Renal cortical epithelial cell (primary cell): ENCODE measurements at places on chromosomes 5 and 9. TPM values are rescaled to one million over a fixed set of nuclear protein-coding genes. Genes with fewer than 3 reads are reported as not detected.

Gene OTP
- total RNA-seq, result not detected in 2 replicates

Gene NTRK2
- total RNA-seq, result 0.35 and 9.8 TPM in 2 replicates

Gene PCDHGB7
- total RNA-seq, result 1.7 and 10.4 TPM in 2 replicates

Gene IFNA13
- total RNA-seq, result not detected in 2 replicates

Gene IL33
- total RNA-seq, result 0.25 and 0.35 TPM in 2 replicates

Gene FOXD1
- total RNA-seq, result 7.3 and 9.6 TPM in 2 replicates

Gene COL27A1
- total RNA-seq, result 4.3 and 48.4 TPM in 2 replicates

Gene MRPS2
- 13.4 and 16.8 TPM in 2 replicates for total RNA-seq

Gene GPBP1
- total RNA-seq, result 74.8 and 91.2 TPM in 2 replicates

Gene STKLD1
- total RNA-seq, result 0.35 and 0.40 TPM in 2 replicates

Gene IARS1
- 239 and 356 TPM in 2 replicates for total RNA-seq

Gene OBP2B
- not detected in 2 replicates for total RNA-seq

Gene DAB2IP
- 18.2 and 37.5 TPM in 2 replicates for total RNA-seq

Gene PCDHA11
- 1.6 and 5.4 TPM in 2 replicates for total RNA-seq

Gene C7
- not detected in 2 replicates for total RNA-seq

Gene ZNF879
- total RNA-seq, result 2.8 and 4.8 TPM in 2 replicates

Gene ANP32B
- 4.2 and 19.1 TPM in 2 replicates for total RNA-seq

Gene RAD23B
- 90.6 and 140 TPM in 2 replicates for total RNA-seq

Gene TRPM6
- 0.15 and 0.17 TPM in 2 replicates for total RNA-seq

Gene PLEKHG4B
- total RNA-seq, result 0.15 and 1.6 TPM in 2 replicates

Gene TSPAN17
- 38.5 and 43.8 TPM in 2 replicates for total RNA-seq

Gene CCDC192
- total RNA-seq, result not detected in 2 replicates

Gene NME5
- total RNA-seq, result 7.1 and 17.1 TPM in 2 replicates

Gene CCDC152
- total RNA-seq, result 1.1 TPM in 1 of 2 replicates, not detected in the other

Gene BAAT
- total RNA-seq, result 0.94 and 1.6 TPM in 2 replicates

Gene NKD2
- 0.10 TPM in 1 of 2 replicates, not detected in the other for total RNA-seq

Gene KCNIP1
- total RNA-seq, result 12.2 and 32.4 TPM in 2 replicates

Gene MSMP
- total RNA-seq, result not detected in 2 replicates

Gene DMGDH
- 4.5 and 9.3 TPM in 2 replicates for total RNA-seq

Gene BTNL3
- not detected in 2 replicates for total RNA-seq

Gene SHISAL2B
- 0.20 TPM in 1 of 2 replicates, not detected in the other for total RNA-seq

Gene DPYSL3
- 16.4 and 27.1 TPM in 2 replicates for total RNA-seq

Gene UBE2D2
- total RNA-seq, result 78.2 and 86.7 TPM in 2 replicates

Gene SLC34A3
- not detected in 2 replicates for total RNA-seq

Gene TMEM252
- 0.20 TPM in 1 of 2 replicates, not detected in the other for total RNA-seq

Gene PCDHGA6
- total RNA-seq, result 0.69 and 2.1 TPM in 2 replicates

Gene RFESD
- 1.2 and 2.4 TPM in 2 replicates for total RNA-seq

Gene BHMT2
- total RNA-seq, result 20.3 and 34.6 TPM in 2 replicates

Gene MATR3
- 280 and 486 TPM in 2 replicates for total RNA-seq

Gene NOXA1
- total RNA-seq, result 2.1 and 2.8 TPM in 2 replicates

Gene PAEP
- total RNA-seq, result not detected in 2 replicates

Gene PROB1
- 0.52 and 2.8 TPM in 2 replicates for total RNA-seq

Gene SLC4A9
- total RNA-seq, result not detected in 2 replicates

Gene ACOT12
- 0.10 TPM in 1 of 2 replicates, not detected in the other for total RNA-seq

Gene SAP30L
- 10.9 and 23.9 TPM in 2 replicates for total RNA-seq
